ENCODE measurements at places on chromosomes 1 and 21.

DNA sequence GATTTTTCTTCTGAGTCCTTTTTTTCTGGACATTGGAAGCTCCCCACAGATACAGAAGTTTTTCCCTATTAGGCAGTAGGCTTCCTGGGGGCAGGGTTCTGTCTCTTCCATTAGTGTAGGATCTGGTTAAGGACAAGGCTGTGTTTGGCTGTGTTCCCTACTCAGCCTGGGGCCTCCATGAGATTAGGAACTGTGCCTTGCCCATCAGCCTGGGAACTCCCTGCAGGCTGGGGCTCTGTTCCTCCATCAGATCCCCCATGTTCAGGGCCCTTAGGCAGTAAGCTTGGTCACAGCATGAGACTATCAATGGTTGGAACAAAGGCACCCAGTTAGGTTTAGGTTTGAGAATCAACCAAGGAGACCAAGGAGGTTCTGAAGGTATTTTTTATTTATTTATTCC, 22.7 kb downstream of the NAV1 start:
- no peak for DNase-seq

- no peak for DNase-seq
Observed at GRCh38 chr1:213125643-213126042, 74.6 kb downstream of the RPS6KC1 start.

DNA sequence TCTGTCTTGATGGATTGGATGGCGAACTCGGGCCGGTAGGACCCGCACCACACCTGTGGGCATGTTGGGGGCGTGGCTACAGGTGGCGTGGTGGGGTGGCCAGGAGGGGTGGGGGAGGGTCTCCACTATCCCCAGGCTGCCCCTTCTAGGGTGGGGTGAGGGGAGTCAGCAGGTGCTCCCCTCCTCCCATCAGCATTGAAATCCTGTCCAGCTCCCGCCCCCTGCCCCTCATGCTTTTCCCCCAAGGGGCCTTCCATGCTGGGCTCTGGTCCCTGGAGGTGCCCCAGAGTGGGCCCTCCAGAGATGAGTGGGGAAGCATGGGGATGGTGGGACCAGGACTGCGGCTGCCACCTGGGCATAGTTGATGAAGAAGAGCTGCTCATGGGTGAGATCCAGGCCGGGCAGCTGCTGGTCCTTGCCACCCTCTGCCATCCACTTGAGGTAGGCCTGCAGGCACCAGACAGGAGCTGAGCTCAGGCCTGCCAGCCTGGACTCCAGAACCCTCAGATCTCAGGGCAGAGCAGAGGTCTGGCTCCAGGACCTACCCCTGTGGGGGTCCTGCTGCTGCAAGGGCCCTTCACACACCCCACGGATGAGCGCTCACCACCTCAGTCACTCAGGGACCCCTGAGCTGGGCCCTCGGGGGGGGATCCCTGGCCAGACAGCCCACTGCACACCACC, 5.1 kb downstream of the PRXL2B start:
- DNase-seq = no peak

DNA sequence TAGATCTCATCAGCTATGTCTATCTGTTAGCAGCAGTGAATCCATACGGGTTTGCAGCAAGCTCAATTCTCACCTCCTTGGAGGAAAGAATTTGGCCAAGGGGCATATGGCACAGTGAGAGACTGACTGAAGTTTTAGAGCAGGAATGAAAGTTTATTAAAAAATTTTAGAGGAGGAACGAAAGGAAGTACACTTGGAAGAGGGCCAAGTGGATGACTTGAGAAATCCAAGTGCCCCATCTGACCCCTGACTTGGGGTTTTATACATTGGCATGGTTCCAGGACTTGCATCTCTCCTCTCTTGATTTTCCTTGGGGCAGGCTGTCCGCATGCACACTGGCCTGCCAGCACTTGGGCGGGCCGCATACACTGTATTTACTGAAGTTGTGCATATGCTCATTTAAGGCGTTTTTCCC, 9.2 kb upstream of the OSBPL9 start:
- DNase-seq = no peak

GRCh38 chr1:173355281-173356031, 121.7 kb upstream of the PRDX6 start:
- DNase-seq = no peak

GRCh38 chr1:232335261-232335660, 294.7 kb downstream of the SIPA1L2 start:
- DNase-seq = no peak

DNA sequence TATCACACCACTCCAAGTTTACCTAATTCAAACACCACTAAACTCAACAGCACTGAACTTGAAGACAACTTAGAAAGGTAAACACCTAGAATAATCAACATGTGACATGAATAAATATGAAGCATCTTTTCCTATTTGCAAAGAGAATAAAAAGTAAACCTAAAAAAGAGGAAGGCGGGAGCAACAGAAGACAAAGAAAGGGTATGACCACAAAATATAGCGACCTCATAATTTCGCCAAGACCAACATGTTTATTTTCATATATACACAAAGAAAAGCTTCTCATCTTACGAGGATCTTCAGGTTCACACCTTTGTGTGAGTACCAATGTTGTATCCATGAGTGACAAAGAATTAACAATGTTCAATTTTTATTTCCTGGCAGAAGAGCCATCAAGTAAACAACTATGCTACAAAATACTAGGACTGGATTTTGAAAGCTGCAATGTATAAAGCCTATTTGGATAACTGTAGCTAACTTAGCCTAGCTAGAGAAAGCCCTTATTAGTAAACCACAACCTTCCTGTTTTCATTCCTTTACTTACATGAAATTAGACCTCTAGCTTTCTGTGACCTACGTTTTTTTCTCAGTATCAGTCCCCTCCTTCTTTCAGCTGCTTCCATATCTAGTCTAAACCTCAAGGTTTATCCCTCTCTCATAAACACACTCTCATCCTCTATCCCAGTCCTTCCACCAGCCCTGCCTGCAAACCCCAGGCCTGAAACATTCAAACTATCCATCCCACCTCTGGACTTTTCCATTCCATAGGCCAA, 21.3 kb upstream of the PHTF1 start:
- no peak for DNase-seq

DNA sequence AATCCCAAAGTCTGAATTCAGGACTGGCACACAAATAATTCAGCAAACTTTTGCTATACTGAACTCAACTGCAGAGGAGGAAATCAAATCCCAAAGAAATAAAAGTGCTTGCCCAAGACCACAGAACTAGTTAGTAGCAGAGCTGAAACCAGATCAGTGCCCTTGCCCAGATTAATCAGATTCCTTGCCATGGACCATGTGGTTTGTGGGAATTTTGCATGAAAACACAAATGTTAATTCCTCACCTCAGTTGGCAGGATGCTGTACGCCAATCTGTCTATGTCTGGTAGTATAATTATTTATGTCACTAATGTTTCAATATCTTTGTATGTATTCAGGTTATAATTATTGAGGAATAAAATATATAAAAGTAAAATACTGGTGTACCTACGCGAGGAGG, 173.8 kb downstream of the DAB1 start:
- no peak for DNase-seq

DNA sequence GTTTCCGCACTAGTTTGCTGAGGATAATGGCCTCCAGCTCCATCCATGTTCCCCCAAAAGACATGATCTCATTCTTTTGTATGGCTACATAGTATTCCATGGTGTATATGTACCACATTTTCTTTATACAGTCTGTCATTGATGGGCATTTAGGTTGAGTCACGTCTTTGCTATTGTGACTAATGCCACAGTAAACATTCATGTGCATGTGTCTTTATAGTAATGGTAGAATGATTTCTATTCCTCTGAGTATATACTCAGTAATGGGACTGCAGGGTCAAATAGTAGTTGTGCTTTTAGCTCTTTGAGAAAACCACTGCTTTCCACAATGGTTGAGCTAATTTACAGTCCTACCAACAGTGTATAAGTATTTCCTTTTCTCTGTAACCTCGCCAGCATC, 78.3 kb upstream of the BCL9 start:
- DNase-seq = no peak

DNA sequence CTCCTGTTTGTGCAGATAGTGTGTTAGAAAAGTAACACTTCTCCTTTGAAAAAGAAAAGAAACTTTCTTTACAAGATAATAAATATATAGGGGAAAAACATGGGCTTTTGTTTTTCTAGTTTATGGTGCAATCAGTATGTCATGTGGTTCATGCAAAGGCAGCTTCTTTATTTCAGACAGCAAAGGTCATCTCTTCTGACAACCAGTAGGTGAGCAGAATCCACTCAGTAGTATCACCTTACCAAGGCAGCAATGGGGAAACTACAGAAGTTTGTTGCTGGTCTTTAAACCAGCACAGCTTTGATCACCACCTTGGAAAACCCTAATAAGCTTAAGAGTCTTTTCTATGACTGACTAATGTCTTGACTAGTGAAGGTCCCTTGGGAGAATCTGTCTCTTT, 13.0 kb upstream of the SAMSN1 start:
- no peak for DNase-seq

GRCh38 chr1:152878042-152878441, at the start of gene SMCP:
Gene SMCP, plus strand, starts transcription at chr1:152878322. Its CDS starts 6,101 bp downstream, at chr1:152884423.
- DNase-seq = no peak

DNA sequence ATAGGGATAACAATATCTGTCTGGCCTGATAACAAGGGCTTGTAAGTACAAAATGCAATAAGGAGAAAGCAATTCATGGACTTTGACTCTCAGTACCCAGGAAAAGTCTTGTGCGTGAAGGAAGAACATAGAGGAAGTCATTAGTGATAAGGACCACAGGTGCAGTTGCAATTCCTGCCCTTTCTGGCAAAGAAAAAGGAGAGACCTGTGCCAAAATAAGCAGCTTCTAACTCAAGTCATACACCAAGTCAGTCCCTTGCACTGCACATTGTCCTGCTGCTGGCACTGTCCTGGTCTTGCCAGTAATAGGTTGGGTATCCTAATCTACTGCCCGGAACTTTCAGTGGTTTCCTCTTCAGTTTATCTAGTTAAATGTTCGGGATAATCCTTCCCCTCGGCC, 14.8 kb upstream of the SOD1 start:
- DNase-seq = no peak

DNA sequence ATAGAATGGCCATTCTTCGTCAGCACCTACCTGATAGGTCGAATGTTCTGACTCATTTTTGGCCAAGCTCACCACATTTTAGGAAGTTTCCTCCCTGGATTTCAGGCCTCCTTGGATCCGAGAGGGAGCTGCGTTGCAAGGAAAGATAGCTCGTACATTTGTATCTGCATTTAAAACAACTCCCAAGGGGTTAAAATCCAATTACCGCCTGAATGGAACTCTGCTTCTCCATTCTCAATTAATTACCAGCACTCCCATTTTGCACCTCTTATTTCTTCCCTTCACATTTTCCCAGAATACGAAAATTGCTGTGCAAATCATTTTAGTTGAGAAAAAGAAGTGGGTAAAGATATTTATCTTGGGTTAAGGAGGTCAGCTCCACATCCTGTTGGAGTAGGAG, 610.7 kb downstream of the NPHP4 start:
- no peak for DNase-seq

GRCh38 chr1:19329611-19330010, 17.5 kb downstream of the SLC66A1 start:
- DNase-seq = no peak

- no peak for DNase-seq
Observed at GRCh38 chr1:228990906-228991569, 255.8 kb downstream of the RHOU start.

DNA sequence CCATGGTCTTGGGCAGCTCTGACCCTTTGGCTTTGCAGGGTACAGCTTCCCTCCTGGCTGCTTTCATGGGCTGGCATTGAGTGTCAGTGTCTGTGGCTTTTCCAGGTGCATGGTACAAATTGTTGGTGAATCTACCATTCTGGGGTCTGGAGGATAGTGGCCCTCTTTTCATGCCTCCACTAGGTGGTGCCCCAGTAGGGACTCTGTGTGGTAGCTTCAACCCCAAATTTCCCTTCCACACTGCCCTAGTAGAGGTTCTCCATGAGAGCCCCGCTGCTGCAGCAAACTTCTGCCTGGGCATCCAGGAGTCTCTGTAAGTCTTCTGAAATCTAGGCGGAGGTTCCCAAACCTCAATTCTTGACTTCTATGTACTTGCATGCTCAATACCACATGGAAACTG, 494.5 kb upstream of the LRRC7 start:
- DNase-seq = no peak

- peak; percentile 46 for DNase-seq
Observed at GRCh38 chr21:16420031-16420724, 690.4 kb downstream of the USP25 start.

GRCh38 chr1:178371235-178371634, 125.5 kb downstream of the CLEC20A start:
- DNase-seq = no peak

- DNase-seq = no peak
Observed at GRCh38 chr1:222546091-222546490, 1.8 kb downstream of the HHIPL2 start.

- DNase-seq = peak; percentile 15
Observed at GRCh38 chr1:59903141-59903754, 23.3 kb downstream of the CYP2J2 start.

GRCh38 chr1:40133312-40133665, 27.9 kb upstream of the RLF start:
- no peak for DNase-seq

DNA sequence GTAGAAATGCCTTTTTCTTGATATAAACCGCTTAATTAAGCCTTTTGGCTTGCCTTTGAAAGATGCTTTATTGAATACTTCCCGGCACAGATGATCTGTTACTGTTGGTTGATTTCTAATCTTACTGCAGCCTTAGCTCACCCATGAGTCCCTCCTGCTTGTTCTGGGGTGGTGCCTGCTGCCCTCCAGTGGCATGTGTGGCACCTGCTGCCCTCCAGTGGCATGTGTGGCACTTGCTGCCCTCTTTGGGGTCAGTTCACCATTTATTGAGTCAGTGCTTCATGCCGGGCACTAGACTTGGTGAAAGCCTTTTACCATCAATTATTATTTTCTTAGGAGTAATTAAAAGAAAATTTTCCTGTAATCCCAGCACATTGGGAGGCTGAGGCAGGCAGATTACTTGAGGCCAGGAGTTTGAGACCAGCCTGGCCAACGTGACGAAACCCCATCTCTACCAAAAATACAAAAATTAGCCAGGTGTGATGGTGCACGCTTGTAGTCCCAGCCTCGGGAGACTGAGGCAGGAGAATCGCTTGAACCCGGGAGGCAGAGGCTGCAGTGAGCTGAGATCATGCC, 54.3 kb downstream of the ADARB1 start:
- peak; percentile 78 for DNase-seq

- peak; percentile 63 for DNase-seq
Observed at GRCh38 chr1:107829036-107829770, 135.8 kb downstream of the VAV3 start.

- peak; percentile 58 for DNase-seq
Observed at GRCh38 chr1:154791292-154792166, 78.6 kb downstream of the KCNN3 start.

DNA sequence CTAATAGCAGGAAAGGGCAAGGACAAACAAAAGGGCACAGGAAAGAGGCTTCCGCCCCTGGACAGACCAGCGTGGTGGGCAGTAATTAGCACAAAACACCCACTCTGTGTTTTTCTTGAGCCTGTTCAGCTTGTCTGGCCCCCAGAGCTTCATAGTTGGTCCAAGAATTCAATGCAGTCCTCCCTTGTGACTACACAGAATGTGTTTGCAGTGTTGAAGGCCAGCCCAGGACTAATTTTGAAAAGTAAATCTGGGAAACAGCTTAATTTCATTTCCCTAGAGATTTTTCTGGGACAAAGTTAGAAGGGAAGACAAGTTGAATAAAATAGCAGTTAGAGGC, 49.2 kb upstream of the LMO4 start:
- DNase-seq = no peak
